ENCODE measurements at places on chromosomes 1 and 21. TPM values are rescaled to one million over a fixed set of nuclear protein-coding genes. Genes with fewer than 3 reads are reported as not detected.

Gene RHD
- not detected for polyA plus RNA-seq

DNA sequence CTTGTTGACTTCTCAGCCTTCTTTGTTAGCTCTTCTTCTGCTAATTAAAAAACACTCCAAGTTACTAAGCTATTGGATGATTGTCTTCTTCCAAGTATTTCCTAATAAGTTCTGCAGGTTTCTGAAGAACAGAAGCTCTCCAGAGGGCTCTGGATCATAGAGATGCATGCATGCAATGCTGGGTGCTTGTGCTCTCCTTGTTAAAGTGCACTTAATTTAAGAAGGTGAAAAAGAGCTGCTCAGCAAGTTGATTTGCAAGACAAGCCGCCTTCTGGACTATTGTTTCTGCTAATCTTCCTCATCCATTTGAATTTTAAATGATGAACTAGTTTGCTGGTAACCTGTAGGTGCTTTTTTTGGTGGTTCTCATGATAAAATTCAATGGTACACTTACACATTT is 16.1 kb downstream of the RRP15 start:
- DNase-seq = no peak

- DNase-seq = no peak
These were observed 1.8 kb downstream of the NR1I3 start for GRCh38 chr1:161235957-161236775.

Gene AMY1B
- polyA plus RNA-seq = not detected

Gene GBP6
- not detected for polyA plus RNA-seq
